ENCODE measurements at places on chromosomes 5 and 9.

- DNase-seq: no peak
Measured at GRCh38 chr5:158839638-158840037, 260.1 kb downstream of the EBF1 start.

- DNase-seq: no peak
Measured at GRCh38 chr9:21761309-21761901, 41.0 kb upstream of the MTAP start.

DNA sequence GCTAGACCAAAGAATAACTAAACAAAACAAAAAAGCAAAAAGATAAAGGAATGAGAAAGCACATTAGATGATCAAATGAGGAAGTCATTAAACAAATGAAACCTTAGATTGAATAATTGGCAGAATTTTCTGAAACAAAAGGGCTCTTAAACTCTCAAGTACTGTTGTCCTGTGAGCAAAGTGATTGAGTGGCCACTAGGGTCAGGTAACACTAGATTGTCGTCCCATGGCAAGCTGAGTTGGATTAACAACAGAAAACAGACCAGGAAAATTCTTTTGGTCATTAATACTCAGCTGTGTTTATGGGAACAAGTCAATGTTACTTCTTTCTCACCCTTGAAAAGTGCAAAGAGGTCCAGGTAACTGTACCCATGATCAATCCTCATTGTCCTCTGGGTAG, 81.6 kb upstream of the MRPS30 start:
- DNase-seq: no peak

DNA sequence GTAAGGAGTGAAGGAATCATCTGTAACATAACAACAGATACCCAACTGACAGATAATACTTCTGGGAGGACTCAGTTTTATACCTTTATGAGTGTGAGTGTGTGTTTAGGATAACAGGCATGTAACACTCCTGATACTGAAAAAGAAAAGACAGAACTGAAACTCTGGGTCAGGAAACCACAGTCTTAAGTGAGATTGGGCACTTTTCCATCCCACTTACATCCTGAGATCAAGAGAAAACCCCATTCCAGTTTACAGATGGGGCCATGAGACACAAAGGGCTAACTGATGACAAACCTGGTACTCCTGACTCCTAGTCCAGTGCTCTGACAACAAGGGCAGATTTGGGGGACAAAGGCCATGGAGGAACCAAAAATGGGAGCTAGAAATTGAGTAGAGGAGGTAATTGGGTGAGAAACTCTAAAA, 18.0 kb downstream of the IL5 start:
- no peak for DNase-seq

GRCh38 chr5:150751096-150751891, 7.5 kb downstream of the DCTN4 start:
- DNase-seq: no peak

- DNase-seq: no peak
Measured at GRCh38 chr5:158429564-158429963, 570.6 kb upstream of the CLINT1 start.

GRCh38 chr5:16656561-16657191, 39.9 kb upstream of the RETREG1 start:
- DNase-seq: no peak

DNA sequence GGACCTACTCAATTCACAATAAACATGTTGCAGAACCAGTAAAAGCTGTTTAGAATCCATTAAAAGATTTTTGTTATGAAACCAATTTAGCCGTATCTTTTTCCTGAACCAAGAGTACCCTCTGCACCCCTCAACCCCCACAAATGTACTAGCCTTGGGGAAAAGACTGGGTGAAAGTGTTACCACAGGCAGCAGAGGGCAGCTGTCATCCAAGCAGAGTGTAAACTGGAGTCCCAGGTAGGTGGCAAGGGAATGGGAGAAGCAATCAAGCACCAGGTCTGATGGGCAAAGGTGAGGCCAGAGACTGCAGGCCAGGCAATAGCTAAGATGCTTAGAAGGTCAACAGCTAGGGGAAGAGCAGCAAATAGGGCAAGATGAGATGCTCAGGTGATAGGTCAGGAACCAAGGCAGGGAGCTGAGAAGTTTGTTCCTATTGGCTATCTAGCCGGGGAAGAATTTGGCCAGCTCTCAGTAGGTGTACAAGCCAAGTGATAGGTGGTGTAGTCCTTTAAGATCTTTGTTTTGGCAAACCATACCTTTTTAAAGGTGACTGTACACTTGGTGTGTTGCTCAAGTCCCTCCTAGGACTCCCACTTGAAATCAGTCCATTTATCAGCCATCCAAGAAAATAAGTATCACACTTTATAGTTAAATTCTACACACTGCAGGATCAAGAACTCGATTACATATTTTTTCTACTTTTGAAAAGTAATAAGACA, 77.8 kb upstream of the CCDC112 start:
- DNase-seq: no peak

GRCh38 chr5:169286572-169287300, 14.2 kb downstream of the SLIT3 start:
- no peak for DNase-seq

GRCh38 chr9:7947577-7947976, 148.0 kb upstream of the DMAC1 start:
- no peak for DNase-seq

DNA sequence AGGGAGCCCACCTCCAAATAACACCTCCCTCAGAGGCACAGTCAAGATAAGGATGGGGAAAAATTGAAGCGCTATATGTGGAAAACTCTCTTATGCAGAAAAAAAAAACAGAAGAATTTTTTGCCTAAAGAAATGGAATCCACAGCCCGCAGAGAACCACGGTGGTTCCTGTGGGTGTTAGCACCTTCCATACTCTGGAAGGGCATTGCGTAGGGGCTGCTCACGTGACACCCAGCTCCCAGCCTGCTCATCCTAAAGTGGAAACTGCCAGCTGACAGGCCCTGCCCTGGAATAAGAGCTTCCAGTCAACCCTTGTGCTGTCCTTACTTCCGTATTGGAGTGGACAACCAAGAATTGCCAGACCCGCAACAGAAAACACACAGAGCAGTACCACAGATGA, 142.5 kb downstream of the FSTL4 start:
- DNase-seq: no peak

- DNase-seq: no peak
Measured at GRCh38 chr9:96241391-96241809, 60.6 kb downstream of the HSD17B3 start.

DNA sequence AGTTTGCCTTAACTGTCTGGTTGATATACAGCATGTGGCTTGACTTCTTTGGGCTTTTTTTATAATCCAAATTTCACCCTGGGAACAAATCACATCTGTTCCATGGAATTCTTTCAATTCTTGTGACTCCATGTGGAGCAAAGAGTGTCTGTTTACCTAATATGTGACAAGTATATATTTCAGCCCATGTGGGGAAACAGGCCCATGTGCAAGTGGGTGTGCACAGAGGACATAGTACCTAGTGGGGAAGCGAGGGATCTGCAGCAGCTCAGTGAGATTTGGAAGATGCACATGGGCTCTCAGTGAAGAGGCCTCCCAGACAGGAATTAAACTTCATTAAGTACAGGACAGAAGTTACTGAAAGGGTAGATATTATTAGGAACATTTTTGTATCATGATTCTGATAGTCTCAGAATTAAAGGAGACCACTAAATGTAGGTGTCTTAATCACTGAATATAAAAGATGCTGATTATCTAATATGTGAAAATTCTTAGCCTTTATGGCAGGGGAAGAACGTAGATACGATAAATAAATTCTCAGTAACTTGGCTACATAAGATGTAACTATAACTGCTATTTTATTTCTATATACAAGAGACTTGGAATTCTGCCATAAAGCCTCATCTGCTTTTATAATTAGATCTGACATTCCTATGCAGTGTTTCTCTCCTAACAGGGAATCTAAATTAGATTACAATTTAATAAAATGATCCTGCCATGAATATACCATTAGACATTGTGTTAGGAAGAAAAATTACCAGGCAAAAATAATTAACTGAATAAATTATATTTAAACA, 181.2 kb downstream of the SLC12A2 start:
- DNase-seq: no peak

DNA sequence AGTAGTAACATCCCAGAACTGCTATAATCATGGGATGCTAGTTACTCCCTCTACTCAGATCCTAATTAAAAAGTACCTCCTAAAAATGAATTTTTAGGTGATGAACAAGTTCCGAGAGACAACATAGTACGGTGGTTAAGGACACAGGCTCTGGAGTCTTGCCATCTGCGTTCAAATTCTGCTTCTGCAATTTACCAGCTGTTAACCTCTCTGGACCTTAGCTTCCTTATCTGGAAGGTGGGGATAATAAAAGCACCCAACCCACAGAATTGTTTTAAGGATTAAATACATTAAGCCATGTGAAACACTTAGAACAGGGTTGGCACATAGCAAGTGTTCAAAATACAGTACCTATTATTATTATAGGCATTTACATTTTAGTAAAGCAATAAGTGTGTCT, 77.5 kb upstream of the XPA start:
- DNase-seq: no peak

GRCh38 chr5:115366223-115366622, 69.8 kb upstream of the CCDC112 start:
- no peak for DNase-seq

- no peak for DNase-seq
Measured at GRCh38 chr9:88053856-88054501, 79.6 kb upstream of the CDK20 start.

GRCh38 chr9:135772056-135772646, 70.2 kb downstream of the KCNT1 start:
- no peak for DNase-seq

GRCh38 chr9:2291980-2292704, 277.0 kb downstream of the SMARCA2 start:
- no peak for DNase-seq

DNA sequence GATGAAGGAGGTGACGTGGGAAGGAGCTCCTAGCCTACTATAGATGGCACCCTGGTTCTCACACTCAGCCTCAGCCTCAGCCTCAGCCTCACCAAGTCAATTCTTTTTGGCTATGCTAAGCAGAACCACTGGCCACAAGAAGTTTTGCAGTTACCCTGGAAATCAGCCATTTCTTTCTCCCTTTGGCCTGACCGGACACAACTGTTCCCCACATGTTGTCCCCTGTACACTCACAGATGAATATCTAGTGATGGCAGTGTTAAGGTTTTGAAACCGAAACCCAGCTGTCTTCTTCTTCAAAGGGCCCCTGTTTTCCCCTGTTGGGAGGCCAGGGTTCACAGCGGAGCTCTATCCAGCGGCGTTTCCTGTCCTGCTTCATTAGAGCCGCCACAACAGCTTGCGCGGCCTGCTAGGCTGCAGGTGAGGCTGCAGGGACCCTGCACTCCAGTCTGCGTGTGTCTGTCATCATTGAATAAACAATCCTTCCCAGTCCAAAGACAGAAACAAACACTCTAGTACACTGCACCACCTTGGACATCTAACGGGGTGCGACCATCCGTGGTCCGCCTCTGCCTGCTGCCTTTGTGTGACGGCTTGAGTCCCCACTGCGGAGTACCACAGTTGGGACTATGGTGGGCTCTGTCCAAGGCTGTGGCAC, 250.5 kb downstream of the DENND1A start:
- DNase-seq: no peak

- DNase-seq: no peak
Measured at GRCh38 chr9:129611307-129611800, 9.5 kb downstream of the C9orf50 start.

GRCh38 chr9:34610434-34611206, 1.3 kb downstream of the RPP25L start:
- DNase-seq: no peak

DNA sequence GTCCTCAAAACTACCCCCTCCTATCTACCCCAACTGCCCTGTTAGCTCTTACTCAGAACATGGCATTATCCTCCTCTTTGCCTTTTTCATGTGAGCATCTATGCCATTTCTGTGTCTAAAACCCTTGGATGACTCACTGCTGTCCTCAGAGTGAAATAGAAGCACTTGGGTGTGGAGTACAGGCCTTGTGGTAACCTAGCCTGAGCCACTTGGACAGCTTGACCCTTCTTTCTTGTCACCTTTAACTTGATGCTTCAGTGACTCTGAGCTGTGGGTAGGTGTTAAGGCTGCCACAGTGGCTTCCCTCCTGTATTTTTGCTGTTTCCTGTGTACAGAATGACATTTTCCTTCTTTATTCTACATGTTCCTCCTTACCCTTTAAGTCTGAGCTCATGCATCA, 391.4 kb downstream of the SH3GL2 start:
- no peak for DNase-seq

- DNase-seq: no peak
Measured at GRCh38 chr5:176561259-176561658, 12.1 kb downstream of the CDHR2 start.

GRCh38 chr5:142671266-142671665, 14.6 kb downstream of the FGF1 start:
- DNase-seq: no peak

- DNase-seq: no peak
Measured at GRCh38 chr9:13267743-13268142, 11.7 kb downstream of the MPDZ start.

- no peak for DNase-seq
Measured at GRCh38 chr5:149600932-149601331, 19.6 kb downstream of the ARHGEF37 start.

GRCh38 chr5:40616781-40617180, 62.9 kb upstream of the PTGER4 start:
- DNase-seq: no peak

DNA sequence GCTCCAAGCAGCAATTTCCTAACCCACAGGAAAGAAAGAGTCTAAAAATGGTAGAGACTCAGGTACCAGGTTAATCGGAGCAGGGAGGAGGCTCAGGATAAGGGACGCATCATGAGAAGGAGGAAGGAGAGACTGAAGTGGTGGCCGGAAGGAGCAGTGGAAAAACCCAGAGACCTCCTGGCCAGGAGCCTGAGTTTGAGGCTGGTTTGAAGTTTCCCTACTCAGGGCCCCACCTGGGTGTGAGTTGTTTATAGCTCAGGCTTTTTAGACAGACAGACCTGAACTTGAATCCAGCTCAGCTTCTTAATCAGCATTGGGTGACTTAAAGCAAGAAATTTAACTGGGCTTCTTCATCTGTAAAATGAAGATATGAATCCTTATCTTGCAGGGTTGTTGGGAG, 11.9 kb upstream of the AQP7 start:
- no peak for DNase-seq

- DNase-seq: no peak
Measured at GRCh38 chr5:111556501-111556900, 44.2 kb upstream of the STARD4 start.

DNA sequence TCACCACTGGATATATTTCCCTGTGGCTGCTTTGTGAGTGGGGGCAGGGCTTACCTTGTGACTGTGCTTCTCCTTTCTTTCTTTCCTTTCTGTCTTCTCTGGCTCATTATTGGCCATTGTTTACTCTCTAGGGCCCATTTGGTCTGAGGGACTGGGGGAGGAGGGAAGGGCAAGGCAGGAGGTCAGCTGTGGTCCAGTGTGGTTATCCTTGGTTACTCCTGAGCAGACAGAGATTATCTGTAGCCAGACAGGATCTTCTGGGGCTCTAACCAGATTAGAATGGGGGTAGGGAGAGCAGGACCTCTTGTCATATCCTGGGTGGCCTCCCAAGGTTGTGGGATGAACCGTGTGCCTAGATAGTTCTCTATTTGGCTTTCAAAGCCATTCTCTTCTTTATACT, 71.2 kb downstream of the ANKRD55 start:
- no peak for DNase-seq

All from esophagus squamous epithelium (tissue), 5 donors.